ENCODE measurements at places on chromosomes 1 and 21. TPM values are rescaled to one million over a fixed set of nuclear protein-coding genes. Genes with fewer than 3 reads are reported as not detected.

DNA sequence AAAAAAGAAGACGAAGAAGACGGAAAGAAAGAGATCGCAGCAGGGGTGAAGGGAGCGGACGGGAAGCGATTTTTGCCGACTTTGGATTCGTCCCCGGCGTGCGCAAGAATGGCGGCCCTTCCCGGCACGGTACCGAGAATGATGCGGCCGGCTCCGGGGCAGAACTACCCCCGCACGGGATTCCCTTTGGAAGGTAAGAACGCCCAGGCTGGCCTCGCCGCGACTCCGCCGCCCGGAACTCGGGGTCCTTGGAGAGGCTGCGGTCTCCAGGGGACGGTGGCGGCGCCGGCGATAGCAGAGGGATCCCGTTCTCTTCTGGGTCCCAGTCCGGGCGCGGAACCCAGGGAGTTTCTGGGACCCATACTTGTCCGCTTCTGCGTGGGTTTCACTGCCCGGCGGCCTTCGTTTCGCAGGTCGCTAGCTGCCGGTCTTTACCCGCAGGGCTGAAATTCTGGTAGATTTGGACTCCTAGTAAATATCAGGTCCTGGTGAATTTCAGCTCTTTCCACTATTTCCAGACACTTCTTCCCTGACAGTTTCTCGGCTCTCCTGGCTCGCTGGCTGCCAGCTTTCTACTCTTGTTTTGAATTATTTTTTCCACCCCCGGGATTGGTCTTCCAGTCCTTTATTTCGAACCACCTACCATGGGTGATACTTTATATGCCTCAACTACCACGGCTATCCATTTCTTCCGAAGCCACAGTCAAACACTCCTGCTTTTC lies 1.0 kb downstream of the PAX7 start:
- no peak for DNase-seq

KCNK2 gene
- polyA plus RNA-seq: 2.5 TPM

DNA sequence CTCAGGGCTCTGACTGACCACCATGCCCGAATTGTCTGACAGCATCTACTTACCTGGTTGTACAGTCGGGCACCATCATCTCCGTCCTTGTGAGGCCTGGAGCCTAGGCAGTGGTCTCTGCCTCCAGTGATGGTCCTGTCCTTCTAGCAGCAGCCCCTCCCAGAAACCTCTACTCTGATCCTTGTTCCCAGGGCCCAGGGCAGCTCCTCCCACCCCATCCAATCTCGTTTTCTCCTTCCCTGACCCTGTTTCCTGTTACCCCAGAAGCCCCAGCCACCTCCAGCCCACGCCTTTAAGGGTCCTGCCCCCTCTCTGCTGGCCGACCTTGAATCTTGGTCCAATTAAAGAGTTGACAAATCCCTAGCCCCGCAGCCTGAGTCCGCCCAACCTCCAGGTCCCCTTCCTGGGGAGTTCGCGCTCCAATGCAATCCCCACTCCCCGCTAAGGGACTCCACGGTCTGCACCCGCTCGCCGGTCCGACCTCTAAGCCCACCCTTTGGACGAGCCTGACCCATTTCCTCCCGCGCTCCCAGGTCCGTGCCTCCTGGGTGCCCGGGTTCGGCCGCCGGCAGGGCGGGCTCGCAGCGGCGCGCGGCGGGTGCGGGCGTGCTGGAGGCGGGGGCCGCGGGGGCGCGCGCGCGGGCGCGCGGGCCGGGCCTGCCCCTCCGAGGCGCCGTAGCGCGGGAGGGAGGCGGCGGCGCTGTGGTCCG lies at the start of gene B4GALT2:
TSS of gene B4GALT2 (plus strand) at position 660 of the 710 bp plus-strand sequence. CDS start 1,951 bp downstream, outside the sequence.
- no peak for DNase-seq

HCRTR1 gene
- polyA plus RNA-seq: 0.25 TPM

- no peak for DNase-seq
These were observed 31.9 kb downstream of the CAPN9 start for GRCh38 chr1:230778916-230779590.

GRCh38 chr21:27569831-27570230 lies 602.9 kb upstream of the ADAMTS5 start:
- no peak for DNase-seq

DNA sequence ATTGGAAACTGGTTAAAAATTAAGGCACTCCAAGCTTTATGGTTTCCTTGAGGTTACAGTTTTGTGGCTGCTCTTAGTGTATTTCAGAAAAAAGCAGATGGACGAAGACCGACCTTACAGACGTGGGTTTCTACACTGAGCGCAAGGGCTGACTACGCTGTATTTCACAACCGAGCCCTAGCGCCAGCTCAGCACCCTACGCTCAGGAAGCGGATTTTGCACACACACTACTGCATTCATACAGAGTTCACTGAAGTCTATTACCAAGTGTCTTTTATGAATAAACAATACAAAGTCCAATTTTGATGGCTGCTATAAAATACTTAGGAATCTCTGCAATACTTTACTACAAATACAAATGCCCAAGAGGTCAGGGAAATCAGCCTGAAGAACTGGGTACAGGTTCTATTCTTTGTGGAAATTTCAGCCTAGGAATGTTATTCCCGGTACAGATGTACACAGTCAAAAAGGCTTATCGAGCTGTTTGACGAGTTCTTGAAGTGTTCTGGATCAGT lies 23.8 kb downstream of the PTTG1IP start:
- DNase-seq: no peak

EXTL1 gene
- 4.8 TPM for polyA plus RNA-seq

HSPA6 gene
- polyA plus RNA-seq: 0.57 TPM

DNA sequence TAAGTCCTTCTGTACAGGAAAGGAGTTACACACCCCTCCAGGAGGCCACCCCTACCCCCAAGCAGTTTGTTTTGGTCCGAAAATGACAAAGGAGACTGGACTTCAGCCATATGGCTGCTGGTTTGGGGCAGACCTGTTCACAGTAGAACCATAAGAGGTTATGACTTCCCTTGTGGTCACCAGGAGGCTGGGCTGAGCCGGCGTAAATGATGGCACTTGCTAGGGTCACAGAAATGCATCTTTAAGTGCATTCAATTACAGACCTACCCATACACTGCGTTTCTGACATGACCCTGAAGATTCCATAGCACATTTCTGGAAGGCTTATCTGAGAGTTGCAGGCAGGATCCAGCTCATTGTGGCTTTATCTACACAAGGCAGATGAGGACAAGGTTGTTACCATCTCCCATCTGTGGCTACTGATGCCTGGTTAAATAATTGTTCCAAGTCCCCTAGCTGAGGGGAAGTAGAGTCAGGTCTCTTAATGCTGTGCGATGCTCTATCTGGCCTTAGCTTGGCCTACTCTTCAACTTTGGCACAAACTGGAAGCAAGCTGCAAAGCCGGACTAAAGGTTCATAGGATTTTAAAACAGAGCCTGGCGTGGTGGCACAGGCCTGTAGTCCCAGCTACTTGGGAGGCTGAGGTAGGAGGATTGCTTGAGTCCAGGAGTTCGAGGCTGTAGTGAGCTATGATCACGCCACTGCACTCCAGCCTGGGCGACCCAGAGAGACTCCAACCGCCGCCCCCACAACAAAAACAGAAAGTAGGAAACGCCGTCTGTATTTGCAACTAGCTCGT lies 1.7 kb upstream of the TRIM67 start:
- DNase-seq: no peak

- no peak for DNase-seq
These were observed 14.6 kb downstream of the CACNA1E start for GRCh38 chr1:181497870-181498269.

GRCh38 chr1:176073524-176074157 lies 133.4 kb downstream of the COP1 start:
- DNase-seq: peak; percentile 47

SLC9A1 gene
- polyA plus RNA-seq: 14.4 TPM

DNA sequence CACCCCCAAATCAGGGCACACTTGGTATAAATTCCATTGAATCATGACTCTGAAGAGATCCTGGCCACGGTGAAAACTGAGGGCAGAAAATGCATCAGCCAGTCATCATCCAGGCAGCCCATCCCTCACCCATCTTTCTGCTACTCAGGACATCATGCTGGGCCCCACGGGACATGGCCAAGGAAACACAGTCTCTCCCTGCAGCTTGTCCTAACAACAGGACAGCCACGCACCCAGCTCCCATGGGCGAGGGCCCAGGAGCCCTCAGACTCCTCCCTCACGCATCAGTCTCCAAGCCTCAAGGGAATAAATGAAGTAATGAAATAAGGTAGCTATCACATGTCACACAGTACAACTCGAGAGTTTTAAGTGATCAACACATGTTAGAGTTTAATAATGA lies 37.8 kb downstream of the ELK4 start:
- DNase-seq: no peak

- no peak for DNase-seq
These were observed 618 bp downstream of the JAM2 start for GRCh38 chr21:25639551-25640201.

MLLT11 gene
- 10.4 TPM for polyA plus RNA-seq

SLAMF7 gene
- 0.46 TPM for polyA plus RNA-seq

DNA sequence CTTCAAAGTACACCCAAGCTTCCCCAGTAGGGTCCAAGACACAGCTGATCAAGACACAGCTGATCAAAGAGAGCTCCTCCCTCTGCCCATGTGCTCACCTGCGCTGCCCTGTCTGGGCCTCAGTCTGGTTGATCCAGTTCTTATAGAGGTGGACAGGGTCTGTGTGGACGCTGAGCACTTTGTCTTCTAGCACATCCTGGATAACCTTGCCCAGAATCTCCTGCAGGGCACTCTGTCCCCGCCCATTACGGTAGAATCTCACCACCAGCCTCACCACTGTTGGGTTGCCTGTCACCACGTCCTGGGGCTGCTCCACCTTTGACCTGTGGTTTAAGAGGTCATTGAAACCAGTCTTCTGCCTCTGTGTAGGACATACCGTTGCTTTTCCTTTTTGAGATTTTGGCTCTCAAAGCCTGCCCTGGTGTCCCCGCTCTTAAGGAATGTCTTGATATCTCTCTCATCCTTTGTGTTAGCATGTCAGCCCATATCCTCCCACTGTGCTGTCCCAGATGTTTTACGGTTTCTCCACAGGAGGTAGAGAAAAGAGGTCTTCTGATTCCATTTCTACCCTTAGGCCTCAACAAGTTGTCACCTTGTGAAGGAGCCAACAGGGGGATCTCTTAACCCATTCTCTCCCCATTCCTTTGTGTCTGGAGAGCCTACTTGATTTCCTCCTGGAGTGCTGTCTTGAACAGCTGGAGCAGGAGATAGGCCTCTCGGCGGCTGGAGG lies 33.5 kb downstream of the IQGAP3 start:
- DNase-seq: no peak

HES3 gene
- not detected for polyA plus RNA-seq

PLA2G2C gene
- polyA plus RNA-seq: 0.05 TPM

DNA sequence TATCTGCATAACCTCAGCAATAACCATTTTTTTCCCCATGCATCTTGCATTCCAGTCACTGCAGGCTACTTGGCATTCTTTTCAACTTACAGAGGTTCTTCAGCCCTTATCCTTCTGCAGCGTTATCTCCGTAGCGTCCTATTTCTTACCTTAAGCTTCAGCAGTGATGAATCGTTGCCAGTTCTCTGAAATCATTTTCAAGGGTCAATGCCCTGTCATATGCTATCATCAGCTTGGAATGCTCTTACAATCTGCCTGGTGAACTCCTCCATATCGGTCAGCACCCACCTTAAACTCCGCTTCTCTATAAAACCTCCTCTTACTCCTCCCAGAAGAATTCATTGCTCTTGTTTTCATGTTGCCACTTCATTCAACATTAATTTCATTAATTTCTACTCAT lies 105.1 kb upstream of the DPH5 start:
- no peak for DNase-seq

DNA sequence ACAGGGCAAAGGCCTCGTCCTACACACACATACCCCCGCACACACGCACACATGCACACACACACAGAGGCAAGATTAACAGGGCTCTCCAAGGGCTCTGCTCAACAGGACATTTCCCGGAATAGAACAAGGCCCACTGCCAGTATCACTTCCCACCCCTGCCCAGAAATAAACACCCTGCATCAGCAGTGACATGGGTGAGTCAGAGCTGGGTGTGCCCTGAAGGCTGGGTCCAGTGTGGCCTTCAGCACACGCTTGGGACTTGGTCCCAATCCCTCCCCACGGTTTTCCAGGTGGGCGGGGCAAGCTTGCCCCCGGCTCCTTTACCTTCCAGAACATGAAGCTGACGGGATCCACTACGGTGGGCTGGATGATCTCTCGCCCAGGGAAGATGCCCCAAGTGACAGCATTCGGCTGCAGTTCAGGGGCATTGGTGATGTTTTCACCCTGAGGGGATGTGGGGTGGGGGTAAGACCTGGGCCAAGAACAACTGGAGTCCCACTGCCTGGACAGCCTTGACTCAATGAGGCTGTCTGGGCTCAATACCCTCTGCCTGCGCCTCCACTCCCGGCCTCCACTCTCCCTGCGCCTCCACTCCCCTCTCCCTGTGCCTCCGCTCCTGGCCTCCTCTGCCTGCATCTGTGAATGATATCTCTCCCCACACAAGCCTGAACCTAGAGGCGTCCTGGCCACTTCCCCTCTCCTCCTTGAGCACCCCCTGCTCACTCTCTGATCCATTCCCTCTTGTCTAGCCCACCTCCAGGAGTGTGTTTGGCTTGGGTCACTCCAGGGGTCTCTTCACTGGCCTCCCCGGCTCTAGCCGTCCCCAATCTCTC lies 14.7 kb downstream of the MTHFR start:
- no peak for DNase-seq

DNA sequence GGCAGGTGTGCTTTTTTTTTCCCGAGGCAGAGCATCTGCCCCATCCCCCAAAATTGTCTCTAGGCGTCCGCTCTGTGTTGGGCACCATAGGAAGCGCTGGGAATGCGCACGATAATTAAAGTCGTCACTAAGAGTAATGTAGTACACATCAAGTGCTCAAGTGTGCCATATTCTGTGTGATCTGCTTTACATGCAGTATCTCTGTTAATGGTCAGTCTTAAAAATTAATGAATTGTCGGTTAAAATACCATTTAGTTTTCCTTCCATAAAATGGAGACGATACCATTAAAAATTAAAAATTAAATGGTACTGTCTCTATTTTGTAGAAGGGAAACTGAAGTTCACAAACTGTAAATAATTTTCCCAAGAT lies 544 bp upstream of the CCT8 start:
- DNase-seq: no peak

- no peak for DNase-seq
These were observed 25.7 kb downstream of the LY9 start for GRCh38 chr1:160821627-160822026.

DNA sequence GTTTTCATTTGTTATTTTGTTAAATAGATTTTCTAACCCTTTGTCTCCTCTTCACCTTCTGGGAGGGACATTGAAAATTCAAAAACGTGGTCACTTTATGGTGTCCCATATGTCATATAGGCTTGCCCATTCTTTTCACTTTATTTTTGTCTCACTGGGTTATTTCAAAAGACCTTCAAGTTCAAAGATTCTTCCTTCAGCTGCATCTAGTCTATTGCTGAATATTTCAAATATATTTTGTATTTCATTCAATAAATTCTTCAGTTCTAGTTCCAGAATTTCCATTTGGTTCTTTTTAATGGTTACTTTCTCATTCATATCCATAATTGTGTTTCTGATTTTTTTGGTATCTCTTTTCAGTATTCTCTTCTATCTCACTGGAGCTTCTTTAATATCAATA lies 11.6 kb upstream of the KCTD3 start:
- DNase-seq: no peak

- no peak for DNase-seq
These were observed 87.4 kb upstream of the CLDN14 start for GRCh38 chr21:36567216-36567885.

- no peak for DNase-seq
These were observed 61.4 kb downstream of the RNASEL start for GRCh38 chr1:182527680-182528079.
